Activated CD4-positive, CD25-positive, alpha-beta regulatory T cell (primary cell): ENCODE measurements at places on chromosomes 7 and 10.

DNA sequence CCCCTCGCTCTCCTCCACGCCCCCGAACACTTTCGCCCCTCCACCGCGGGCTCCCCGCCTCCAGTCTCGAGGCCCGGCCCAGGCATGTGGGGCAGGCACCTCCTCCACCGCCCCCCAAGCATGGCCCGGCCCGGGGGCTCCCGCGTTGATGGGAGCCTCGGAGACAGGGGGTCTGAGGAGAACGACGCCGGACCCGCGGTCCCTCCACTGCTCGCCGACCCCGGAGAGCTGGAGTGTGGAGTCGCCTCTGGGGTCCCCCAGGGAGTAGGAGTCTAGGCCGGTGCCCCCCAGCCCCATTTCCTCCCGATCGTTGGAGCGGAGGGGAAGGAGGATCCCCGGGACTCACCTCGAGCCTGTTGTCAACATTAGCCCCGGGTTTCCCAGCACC lies 206 bp downstream of the UPF2 start:
- peak; percentile 40 for DNase-seq

- no peak for DNase-seq
Observed at GRCh38 chr7:1114088-1114487, 26.2 kb downstream of the GPER1 start.

GRCh38 chr7:148650232-148650858 lies 48.4 kb upstream of the CUL1 start:
- no peak for DNase-seq

DNA sequence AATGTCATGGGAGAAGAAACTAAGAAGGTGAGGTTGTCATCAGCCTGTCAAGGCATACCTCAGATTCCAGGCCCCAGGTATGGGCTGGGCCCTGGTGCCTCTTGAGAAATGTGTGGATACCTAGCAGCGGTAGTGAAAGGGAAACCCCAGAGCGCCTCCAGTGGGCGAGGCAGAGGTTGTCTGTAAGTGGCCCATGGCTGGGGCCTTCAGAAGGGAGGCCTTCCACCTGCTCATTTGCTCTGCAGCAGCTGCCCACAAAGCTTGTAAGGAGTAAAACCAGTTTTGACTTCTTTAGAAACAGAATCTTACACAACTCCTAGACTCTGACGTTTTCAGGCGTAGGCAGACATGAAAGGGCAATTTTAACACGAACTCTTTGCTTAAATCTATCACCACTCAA lies 509.9 kb downstream of the PARD3 start:
- no peak for DNase-seq

DNA sequence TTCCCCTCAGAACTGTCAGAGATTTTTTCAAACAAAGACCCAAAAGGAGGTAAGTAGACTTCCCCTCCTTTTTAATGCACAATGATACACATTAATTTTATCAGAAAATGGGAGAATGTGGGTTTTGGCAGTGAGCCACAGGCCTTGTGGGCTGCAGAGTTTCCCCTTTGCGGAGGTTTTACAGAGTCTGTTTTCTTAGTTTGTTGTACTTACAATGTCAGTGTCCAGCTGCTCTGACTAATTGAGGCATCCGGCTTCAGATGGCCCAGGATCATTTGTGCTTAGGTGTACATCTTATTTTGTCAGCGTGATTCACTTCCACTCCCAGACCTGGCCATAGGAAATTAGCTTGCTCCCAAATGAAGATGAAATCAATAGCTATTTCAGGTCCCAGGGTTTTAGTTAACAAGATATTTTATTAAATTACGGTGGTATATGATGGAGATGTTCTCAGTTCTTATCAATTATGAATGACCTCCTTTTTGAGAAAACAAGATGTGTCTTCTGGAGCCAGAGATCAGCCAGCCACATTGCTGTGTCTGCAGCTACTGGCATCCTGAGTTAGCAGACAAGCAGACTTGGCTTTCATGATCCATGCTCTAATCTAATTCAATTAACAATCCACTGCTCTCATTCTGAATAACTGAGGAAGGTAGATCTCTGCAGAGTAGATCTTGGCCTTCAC lies 1086.6 kb upstream of the SORCS1 start:
- no peak for DNase-seq

GRCh38 chr7:131249003-131249402 lies 78.7 kb upstream of the MKLN1 start:
- no peak for DNase-seq
